GM12891 (cell line): ENCODE measurements at places on chromosomes 13 and 19.
A peak's percentile ranks its signal among the peaks of the same experiment; 100 is the strongest.

GRCh38 chr13:42405665-42406390, 133.9 kb downstream of the AKAP11 start:
- no peak for DNase-seq

- no peak for DNase-seq
Observed at GRCh38 chr19:32599736-32600157, 18.8 kb downstream of the PDCD5 start.

GRCh38 chr19:1073956-1074517, 7.1 kb downstream of the ARHGAP45 start:
- no peak for DNase-seq

DNA sequence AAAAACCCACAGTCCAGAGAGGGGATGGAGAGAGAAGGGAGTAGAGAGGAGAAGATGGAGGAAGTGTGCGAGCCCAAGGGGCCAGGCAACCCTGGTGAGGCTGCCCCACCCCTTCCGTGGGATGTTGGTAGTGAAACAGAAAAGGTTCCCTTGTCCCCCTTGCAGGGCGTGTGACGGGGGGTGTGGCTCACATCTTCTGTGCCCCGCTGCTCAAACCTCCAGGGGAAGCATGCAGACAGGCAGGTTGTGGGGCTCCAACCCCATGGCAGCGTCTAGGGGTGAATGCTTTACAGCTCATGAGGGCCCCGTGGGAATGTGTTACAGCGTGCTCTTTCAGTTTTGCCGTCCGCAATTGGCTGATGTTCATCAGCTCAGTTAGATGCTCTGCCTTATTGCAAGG, 14.7 kb upstream of the EVI5L start:
- DNase-seq: no peak

DNA sequence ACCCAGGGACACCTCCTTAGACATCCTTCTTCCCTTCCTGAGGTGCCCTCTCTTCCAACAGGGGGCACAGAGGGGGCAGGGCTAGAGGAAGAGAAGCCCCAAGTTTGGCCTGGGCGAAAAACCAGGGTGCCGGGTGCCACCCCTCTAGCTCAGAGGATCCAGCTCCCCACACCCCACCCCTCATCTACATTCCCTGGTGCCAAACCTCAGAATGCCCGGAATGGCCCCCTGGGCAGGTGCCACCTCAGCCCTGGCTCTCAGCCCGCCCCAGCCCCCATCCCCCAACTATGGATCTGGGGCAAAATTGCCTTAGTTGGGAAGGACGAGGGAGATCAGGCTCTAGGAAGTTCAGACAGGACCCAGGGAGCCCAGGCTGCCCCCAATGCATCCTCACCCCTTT, 2.0 kb downstream of the CNN1 start:
- no peak for DNase-seq

GRCh38 chr19:1774989-1775772, 21.9 kb downstream of the ONECUT3 start:
- no peak for DNase-seq

GRCh38 chr13:72643311-72643989, 84.0 kb downstream of the MZT1 start:
- DNase-seq: peak; percentile 2

GRCh38 chr19:18340190-18340989, at the start of gene PGPEP1:
TSS of gene PGPEP1 (plus strand) at chr19:18340598. CDS start at chr19:18340682, 84 bp downstream.
- peak; percentile 87 for DNase-seq

- DNase-seq: no peak
Observed at GRCh38 chr13:20136781-20137703, 23.8 kb downstream of the GJA3 start.

GRCh38 chr13:20064128-20064527, 96.7 kb downstream of the GJA3 start:
- no peak for DNase-seq

GRCh38 chr13:113937527-113938180, 36.2 kb downstream of the C13orf46 start:
- no peak for DNase-seq

DNA sequence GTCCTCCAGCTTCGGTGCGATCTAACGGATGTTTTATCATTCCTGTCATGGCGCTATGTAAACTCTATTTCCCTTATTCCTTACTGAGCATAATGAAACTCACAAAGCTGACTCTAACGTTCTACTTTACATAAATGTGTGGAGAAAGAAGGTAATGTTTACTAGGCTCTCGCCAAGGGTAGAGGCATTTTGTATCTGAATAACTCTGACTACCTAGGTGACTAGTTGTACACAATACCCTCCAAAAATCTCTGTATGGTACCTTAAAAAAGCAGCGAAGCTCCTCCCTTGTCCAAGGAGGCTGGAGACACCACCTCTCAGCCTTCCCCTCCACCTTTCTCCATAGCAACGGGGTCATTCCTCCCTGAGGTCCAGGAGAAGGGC, 316 bp upstream of the ZNF530 start:
- DNase-seq: no peak

GRCh38 chr13:42101821-42102585, 53.6 kb downstream of the DGKH start:
- DNase-seq: no peak

GRCh38 chr13:80508031-80508430, 167.1 kb upstream of the SPRY2 start:
- DNase-seq: no peak

- DNase-seq: no peak
Observed at GRCh38 chr13:91719033-91719432, 320.6 kb downstream of the GPC5 start.

DNA sequence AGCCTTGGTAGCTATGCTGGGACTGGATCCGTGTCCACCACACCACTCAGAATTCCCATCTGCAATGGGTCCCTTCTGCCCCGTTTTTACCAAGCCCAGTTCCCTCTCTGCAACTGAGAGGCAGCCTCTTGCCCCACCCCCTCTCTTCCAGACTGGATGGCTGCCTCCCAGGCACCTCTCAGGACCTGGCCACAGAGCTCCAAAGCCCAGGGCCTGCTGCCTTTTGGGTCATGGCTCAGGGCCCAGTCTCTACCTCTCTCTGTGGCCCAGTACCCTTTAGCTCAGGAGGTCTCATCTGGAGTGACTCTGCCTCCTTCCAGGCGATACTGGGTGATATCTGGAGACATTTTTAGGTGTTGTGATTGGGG, 10.3 kb upstream of the ZBTB7A start:
- no peak for DNase-seq

DNA sequence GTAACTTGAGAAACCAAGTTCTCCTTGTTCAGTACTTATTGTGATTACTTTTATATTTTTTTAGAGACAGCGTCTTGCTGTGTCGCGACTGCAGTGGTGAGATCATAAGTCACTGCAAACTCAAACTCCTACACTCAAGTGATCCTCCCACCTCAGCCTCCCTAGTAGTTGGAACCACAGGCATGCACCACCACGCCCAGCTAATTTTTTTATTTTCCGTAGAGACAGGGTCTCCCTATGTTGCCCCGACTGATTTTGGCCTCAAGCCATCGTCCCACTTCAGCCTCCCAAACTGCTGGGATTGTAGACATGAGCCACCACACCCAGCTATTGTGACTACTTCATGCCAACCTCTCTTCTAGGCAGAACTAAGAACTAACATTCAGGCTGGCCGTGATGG, 8.3 kb downstream of the C19orf53 start:
- DNase-seq: no peak

DNA sequence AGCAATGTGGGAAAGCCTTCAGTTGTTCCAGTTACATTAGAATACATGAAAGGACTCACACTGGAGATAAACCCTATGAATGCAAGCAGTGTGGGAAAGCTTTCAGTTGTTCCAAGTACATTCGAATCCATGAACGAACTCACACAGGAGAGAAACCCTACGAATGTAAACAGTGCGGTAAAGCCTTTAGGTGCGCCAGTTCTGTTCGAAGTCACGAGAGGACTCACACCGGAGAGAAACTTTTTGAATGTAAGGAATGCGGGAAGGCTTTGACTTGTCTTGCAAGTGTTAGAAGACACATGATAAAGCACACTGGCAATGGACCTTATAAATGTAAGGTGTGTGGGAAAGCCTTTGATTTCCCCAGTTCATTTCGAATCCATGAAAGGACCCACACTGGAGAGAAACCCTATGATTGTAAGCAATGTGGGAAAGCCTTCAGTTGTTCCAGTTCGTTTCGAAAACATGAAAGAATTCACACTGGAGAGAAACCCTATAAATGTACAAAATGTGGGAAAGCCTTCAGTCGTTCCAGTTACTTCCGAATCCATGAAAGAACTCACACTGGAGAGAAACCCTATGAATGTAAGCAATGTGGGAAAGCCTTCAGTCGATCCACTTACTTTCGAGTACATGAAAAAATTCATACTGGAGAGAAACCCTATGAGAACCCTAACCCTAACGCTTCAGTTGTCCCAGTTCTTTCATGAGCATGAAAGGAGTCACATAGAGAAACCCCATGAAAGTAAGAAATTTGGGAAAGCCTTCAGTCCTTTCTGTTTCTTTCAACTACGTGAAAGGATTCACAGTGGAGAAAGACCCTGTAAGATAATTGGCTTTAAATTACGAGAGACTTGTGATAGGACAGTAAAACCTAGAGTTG, 20.1 kb downstream of the ZNF627 start:
- no peak for DNase-seq

- no peak for DNase-seq
Observed at GRCh38 chr13:84192125-84192524, 309.9 kb upstream of the SLITRK1 start.
